AG04449 (cell line): ENCODE measurements at places on chromosomes 16 and 17.

DNA sequence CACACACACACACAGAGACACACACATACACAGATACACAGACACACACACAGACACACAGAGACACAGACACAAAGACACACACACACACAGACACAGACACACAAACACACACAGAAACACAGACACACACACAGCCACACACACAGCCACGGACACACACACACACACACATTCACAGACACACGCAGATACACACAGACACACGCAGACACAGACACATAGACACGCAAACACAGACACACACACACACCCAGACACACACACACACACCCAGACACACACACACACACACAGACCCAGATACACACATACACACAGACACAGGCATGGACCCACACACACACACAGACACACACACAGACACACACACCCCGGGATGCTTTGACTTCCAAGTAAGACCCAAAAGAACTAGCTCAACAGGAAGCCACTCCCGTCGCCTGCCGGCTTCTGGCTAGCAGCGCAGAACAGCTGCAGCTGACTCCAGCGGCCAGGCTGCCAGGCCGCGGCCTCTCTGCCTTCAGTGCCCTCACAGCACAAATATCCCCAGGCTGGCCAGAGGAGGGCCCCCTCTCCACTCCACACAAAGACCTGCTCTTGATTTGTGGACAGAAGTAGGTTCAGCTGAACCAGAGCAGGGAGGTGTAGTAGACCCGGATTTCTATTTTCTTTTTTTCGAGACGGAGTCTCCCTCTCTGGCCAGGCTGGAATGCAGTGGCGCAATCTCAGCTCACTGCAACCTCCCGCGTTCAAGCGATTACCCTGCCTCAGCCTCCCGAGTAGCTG is 6.0 kb upstream of the CHRNE start:
- peak; percentile 40 for DNase-seq

GRCh38 chr17:66507103-66507923 is 204.9 kb downstream of the PRKCA start:
- no peak for DNase-seq

GRCh38 chr17:79843816-79844800 is 4.9 kb upstream of the CBX4 start:
- DNase-seq = no peak

- no peak for DNase-seq
These were observed 5.7 kb downstream of the FOXF1 start for GRCh38 chr16:86515777-86516622.

GRCh38 chr17:18951941-18952842 is at the start of gene SLC5A10:
Gene SLC5A10, plus strand, starts transcription at chr17:18952165. Its CDS starts 41 bp downstream, at chr17:18952206.
- DNase-seq = no peak

DNA sequence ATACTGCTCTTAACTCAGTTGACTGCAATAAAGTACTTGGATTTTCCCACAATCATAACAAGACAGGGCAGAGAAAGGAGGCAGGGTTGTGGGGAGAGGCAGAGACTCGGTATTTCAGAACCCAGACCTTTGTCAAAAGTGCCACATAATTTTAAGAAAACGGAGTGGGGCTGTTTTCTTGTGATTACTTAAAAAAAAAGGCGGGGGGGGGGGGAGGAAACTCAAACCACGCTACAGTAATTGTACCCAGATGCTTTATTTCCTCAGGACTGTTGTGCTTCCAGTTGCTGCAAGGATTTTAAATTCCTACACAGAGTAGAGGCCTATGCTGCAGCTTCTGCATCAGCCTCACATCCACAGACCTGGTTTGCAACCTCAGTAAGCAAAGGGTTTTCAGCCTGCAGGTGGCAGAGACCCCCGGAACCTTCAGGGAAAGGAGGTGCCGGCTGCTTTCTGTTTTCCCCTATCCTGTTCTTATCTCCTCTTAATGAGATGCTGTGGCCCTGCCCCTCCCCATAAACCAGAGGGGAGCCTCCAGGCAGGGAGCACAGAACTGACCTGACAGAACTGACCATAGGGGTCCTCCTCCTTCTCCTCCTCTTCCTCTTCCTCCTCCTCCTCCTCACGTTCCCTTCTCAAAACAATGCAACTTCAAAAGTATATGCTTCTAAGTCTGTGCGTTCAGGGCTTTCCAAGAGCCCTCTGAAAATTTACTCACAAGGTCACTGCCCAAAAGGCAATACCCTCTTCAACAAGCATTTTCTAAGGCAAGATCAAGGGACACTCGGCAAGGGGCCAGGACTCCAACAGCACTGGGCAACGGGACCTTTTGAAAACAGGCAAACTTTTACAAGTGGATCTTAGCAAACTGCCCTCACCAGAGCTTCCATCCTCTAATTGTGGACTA is 7.5 kb downstream of the AXIN2 start:
- no peak for DNase-seq

- no peak for DNase-seq
These were observed 19.5 kb downstream of the ATP2A3 start for GRCh38 chr17:3944485-3945388.

DNA sequence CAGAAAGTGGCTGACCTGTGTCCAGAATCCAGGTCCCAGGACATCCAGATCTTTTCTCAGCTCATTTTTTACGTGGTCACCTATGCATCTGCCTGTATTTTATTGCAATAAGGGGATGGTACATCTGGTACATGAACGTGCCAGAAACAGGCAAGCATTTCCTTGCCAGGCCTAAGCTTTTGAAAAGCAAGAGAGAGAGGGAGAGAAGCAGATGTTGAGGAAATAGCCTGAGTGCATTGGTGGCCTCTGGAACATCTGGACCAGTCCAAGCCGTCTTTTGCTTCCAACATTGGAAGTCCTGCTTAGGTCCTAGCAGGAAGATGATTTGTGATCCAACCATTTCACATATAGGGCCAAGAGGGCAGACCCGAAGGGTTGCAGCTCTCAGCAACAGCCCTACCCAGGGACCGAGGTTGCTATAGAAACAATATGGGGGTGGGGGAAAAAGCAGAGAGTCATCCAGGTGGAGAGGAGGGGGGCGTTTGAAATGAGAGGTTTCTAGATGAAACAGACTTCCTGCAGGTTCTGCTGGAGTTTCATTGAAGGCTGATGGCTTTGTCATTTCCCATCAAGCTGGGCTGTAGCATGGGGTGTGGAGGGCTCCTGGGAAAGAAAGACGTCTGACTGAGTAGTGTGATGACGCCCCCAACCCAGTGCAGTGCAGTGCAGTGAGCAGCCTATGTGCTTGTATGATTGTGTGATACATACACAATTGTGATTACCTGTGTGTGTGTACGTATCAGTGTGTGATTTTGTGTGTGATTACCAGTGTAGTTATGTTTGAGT is 61.6 kb downstream of the SHISA6 start:
- DNase-seq = no peak

GRCh38 chr17:51914577-51914976 is 243.9 kb downstream of the CA10 start:
- DNase-seq = no peak

DNA sequence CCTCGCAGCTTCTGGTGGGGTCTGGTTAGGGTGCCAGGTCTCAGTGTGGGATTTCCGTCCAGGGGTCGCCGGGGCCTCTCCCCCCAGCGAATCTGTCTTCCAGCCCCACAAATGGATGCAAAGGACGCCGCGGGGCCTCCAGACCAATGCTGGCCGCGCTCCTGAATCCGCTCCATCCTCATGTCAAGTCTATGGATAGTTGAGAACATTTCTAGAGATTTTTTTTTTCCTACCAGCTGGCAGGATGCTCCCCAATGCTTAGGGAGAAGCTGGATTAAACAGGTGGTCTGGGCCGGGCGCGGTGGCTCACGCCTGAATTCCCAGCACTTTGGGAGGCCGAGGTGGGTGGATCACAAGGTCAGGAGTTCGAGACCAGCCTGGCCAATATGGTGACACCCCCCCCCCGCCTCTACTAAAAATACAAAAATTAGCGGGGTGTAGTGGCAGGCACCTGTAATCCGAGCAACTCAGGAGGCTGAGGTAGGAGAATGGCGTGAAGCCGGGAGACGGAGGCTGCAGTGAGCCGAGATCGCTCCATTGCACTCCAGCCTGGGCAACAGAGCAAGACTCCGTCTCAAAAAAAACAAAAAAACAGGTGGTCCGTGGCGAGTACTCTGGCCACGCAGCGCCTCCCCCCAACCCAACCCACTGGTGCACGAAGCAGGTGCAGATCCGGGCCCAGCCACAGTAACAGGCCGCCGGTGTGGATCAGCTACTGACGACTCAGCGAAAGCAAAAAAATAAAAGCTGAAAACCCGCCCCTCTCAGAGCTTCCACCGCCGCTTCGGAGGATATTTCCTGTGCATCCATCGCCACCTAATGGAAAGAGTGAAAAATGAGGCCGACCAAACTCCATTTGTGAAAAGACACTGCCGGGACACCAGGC is 1.1 kb upstream of the NXN start:
- no peak for DNase-seq

DNA sequence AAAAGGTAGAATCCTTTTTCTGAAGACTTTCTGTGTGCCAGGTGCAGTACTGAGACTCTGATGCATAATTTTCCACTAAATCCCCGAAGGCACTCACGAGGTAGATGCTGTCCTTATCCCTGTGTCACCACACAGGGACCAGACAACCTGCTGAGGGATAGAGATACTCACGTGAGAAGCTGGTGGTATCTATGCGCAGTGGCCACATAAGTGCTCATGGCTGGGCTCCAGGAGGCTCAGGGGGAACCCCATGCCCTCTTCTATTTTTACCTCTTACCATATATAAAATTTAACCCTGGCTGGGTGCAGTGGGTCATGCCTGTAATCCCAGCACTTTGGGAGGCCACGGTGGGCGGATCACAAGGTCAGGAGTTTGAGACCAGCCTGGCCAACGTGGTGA is 38.3 kb downstream of the NT5M start:
- DNase-seq = no peak

- DNase-seq = no peak
These were observed 6.6 kb upstream of the TSPOAP1 start for GRCh38 chr17:58335061-58335731.

- no peak for DNase-seq
These were observed 75.1 kb downstream of the SHISA9 start for GRCh38 chr16:12976496-12976895.

- no peak for DNase-seq
These were observed 20.6 kb downstream of the IRF8 start for GRCh38 chr16:85919271-85920267.

DNA sequence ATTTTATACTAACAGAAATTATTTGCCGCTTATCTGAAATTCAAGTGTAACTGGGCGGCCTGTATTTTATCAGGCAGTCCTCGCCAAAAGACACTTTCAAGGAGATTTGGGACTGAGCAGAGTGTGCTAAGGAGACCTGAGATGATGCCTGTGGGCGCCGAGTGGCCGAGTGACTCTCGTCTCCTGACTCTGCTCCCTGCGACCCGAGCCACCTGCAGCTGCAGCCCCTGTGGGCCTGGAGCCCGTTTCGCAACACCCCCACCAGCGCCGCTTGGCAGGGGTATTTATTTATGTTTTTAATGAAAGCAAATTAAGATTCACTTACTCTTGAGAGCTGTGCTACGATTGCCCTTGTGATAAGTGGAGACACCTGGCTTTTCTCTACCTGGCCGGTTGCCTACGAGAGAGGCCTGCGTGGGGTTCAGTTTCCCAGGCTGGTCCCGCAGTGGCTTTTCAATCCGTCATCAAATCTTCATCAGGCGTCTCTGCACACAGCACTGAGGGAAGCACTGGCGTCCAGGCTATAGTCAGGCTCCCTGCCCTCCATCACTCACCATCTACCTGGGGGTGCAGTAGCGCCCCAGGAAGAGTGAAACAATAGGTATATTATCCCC is 124.0 kb downstream of the SEC14L1 start:
- no peak for DNase-seq

DNA sequence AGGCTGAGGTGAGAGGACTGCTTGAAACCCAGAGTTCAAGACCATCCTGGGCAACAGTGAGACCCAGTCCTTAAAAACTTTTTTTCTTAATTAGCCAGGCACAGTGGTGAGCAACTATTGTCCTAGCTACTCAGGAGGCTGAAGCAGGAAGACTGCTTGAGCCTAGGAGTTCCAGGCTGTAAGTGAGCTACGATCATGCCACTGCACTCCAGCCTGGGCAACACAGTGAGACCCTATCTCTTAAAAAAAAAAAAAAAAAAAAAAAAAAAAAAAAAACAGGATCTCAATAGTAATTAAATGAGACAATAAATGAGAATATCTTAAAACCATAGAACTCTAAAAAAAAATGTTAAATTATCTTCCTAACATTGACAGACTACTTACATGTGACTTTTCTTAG is 14.3 kb downstream of the SMURF2 start:
- no peak for DNase-seq

- no peak for DNase-seq
These were observed 9.4 kb downstream of the MAP3K14 start for GRCh38 chr17:45307290-45308015.

DNA sequence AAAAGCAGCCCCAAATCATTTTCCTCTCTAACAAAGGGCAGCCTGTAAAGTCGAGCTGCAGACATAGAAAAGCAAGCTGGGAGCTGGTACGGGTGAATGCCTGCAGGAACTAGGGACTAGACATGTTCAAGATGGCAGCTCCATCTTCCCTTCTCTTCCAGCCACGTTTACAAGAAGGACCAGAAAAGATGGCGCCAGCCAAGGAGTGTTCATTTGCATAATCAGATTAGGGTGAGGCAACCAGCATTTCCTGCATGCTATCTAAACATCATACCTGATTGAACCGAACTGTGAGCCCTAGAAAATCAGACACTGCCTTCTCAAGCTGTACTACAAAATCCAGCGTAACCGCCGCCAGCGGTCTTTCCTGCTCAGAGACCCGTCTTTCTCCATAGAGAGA is 896.8 kb downstream of the CDH11 start:
- no peak for DNase-seq

DNA sequence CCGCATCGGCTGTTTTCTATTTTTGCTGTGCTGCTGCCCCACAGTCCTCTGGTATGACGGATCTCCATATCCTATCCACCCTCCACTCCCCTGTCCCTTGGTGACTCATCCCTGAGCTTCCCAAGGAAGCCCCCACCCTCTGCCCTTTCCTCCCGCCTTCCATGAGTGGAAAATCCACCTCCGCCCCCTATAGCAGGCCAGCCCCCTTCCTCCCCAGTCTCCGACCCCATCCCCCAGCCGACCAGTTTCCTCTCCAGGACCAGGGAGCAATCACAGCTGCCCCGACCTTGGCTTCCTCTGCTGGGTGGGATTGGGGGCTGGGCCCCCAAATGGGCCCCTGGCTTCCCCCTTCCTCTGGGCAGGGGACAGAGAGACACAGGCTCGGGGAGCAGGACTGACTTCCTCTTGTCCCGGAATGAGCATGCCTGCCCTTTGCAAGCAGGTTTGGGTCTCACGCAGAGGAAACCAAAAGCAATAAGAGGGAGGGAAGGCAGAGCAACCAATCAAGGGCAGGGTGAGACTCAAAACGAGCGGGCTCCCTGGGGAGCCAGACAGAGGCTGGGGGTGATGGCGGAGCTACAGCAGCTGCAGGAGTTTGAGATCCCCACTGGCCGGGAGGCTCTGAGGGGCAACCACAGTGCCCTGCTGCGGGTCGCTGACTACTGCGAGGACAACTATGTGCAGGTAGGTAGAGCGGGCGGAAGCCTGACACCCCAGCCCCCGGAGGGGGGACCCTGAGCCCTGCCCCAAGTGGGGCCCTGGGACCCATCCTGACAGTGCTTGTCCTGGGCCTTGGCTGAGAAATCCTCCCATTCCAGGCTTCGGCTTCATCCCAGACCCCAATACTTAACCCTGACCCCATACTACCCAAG is at the start of the genes ABI3 and GNGT2:
Gene ABI3, plus strand, starts transcription at position 550 of the 872 bp plus-strand sequence. Its CDS starts 18 bp downstream, at position 568.
Gene GNGT2, minus strand, starts transcription at position 417 of the 872 bp plus-strand sequence. CDS start 3,152 bp downstream, outside the sequence.
- no peak for DNase-seq

GRCh38 chr17:57747221-57748017 is 2.3 kb upstream of the CCDC182 start:
- DNase-seq = peak; percentile 24
